ELR (cell line): ENCODE measurements at places on chromosomes 5 and 9.
A peak's percentile ranks its signal among the peaks of the same experiment; 100 is the strongest.

DNA sequence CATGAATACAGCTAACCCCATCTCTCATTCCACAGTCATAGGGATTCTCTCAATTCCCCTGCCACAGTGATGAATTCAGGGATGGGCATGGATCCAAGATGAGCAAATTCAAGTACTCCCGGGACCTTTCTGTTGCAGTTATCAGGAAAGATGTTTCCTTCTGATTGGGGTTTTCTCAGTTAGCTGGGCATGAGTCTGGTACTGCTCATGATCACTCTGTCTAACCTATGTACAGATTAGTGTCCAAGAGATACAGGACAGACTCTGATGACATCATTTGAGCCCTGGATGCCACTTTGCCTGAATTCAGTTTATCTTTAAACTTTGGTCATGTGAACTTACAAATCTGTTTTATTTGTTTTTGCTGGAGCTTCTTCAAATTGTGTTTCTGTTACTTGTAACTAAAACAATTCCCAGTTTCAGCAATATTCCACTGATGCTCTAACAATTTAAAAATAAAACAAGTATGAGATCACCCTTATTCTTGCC is 257.7 kb upstream of the KLF9 start:
- DNase-seq = no peak

DNA sequence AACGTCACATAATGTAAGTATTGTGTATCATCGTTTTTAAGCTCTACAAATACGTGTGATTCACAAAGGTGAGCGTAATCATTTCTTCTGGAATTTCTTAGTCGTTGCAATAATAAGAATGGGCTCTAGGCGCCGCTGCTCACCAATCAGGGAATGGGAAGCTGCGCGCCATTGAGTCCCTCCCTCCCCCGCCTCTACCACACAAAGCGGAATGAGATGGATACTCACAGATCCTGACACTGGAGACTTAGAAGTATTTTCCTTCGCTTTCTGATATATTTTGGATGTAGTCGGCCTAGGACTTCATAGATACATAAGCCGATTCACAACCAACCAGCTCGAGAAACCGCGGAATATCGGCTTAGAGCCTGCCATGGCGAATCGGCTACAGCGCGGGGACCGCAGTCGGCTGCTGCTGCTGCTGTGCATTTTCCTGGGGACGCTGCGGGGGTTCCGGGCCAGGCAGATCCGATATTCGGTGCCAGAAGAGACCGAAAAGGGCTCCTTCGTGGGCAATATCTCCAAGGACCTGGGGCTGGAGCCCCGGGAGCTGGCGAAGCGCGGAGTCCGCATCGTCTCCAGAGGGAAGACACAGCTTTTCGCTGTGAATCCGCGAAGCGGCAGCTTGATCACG is at the start of gene PCDHGA11:
Gene PCDHGA11, plus strand, starts transcription at position 197 of the 634 bp plus-strand sequence. Its CDS starts 177 bp downstream, at position 374.
- DNase-seq = peak; percentile 75

- no peak for DNase-seq
Measured at GRCh38 chr9:124849801-124850200, 3.5 kb upstream of the WDR38 start.

DNA sequence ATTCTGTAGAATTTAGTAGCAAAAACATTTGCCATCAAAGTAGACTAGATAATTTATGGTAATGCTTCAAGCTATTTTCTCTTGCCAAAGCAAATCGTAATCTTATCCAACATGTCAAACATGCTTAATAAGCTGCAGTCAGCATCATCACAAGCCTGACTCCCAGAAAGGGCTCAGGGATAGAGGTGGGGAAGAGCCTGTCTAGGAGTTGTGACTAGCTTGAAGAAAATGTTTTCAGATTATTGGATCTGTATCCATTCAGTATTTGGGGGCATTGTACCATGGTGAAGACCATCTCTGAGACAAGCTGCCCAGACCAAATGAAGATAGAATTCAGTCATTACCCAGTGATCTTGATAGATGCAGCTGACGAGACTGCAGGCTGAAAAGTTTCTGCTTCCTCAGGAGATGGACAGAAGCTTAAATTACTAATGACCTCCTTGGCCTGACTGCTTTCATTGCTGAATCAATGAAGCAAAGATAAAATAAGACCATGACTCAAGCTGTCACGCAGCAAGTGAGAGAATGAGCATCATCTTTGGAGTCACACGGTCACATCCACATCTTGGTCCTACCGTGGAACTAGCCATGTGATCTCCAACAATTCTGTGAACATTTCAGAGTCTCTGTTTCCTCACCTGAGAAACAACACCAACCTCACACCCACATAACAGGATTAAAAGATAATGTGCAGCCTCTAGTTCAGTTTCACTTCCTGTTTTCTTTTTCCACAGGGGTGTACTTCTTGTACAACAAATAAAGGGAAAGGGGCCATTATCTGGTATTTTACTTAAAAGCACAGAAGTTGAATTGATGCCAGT is 9.4 kb downstream of the ERAP2 start:
- no peak for DNase-seq

- DNase-seq = no peak
Measured at GRCh38 chr5:17734011-17734410, 99.8 kb downstream of the TAF11L14 start.

GRCh38 chr5:145988993-145989392 is 52.6 kb downstream of the SH3RF2 start:
- no peak for DNase-seq
